ENCODE measurements at places on chromosomes 5 and 9.

- no peak for DNase-seq
These were observed 301.3 kb upstream of the IRX4 start for GRCh38 chr5:2184026-2184366.

DNA sequence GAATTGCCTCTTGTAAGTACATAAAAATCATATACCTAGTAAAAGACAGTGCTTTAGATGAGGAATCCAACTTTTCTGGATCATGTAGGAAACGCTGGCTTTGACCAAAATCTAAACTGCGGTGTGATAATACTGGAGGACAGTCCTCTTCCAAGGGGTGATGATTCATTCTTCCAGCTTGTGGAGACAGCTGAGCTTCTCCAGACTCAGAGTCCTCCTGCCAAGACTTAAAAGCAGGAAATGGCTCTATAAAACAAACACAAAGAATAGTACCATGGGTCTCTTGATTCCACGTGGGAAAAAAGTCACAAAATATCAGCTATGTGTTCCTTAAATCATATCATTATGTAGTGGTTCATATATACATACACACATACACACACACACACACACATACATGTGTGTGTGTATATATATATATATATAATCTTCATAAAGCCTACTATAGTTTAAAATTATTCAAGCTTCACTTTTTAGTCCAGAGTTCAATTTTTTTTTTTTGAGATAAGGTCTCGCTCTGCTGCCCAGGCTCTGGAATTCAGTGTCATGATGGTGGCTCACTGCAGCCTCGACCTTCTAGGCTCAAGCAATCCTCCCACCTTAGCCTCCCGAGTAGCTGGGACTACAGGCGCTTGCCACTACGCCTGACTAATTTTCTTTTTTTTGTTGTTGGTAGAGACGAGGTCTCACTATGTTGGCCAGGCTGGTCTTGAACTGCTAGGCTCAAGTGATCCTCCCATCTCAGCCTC, 65.0 kb downstream of the PKD2L2 start:
- DNase-seq: no peak

GRCh38 chr5:80181618-80182211, 74.1 kb downstream of the SERINC5 start:
- no peak for DNase-seq

- no peak for DNase-seq
These were observed 730 bp upstream of the GZMA start for GRCh38 chr5:55101556-55102276.

DNA sequence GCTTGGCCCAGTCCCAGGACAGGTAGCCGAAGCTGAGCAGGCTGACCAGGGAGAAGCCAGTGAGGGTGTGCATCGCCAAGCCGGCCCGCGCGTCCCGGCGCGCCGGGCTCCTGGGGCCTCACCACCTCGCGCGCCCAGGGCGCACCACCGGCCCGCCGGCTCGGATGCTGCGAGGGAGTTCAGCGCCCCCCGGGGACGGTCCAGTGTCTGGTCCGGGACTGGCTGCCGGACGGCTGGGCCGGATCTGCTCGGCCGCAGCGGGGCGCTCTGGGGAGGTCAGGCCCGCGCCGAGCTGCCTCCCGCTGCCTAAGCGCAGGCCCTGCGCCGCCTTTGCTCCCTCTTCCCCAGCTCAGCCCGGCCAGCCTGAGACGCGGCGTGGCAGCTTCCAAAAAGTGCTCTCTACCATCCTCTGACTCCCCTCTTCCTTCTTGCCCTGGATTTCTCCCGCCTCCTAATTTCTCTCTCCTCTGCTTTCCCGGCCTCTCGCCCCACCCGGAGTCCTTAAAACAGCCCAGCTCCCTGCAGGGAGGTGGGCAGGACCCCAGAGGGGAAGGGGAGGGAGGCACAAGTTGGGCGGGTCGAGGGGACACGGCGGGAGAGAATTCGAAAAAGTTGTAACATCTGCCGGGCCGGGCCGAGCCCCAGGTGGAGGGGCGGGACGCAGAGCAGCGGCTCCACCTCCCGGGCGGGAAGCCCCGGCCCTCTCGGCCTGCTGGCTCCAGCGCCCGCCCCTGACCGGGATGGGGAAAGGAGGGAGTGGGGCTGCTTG, at the start of gene ARSI:
Gene ARSI (minus strand): TSS at position 605 of the 769 bp plus-strand sequence. CDS start 532 bp downstream, at position 73.
- no peak for DNase-seq

- DNase-seq: no peak
These were observed 2.3 kb upstream of the ST8SIA4 start for GRCh38 chr5:100905259-100905914.

GRCh38 chr5:112210430-112211005, 208.6 kb downstream of the EPB41L4A start:
- DNase-seq: peak; percentile 9

- no peak for DNase-seq
These were observed 49.9 kb downstream of the COL15A1 start for GRCh38 chr9:98993570-98993945.

- peak; percentile 47 for DNase-seq
These were observed 11.7 kb upstream of the OR13D1 start for GRCh38 chr9:104682642-104683041.

DNA sequence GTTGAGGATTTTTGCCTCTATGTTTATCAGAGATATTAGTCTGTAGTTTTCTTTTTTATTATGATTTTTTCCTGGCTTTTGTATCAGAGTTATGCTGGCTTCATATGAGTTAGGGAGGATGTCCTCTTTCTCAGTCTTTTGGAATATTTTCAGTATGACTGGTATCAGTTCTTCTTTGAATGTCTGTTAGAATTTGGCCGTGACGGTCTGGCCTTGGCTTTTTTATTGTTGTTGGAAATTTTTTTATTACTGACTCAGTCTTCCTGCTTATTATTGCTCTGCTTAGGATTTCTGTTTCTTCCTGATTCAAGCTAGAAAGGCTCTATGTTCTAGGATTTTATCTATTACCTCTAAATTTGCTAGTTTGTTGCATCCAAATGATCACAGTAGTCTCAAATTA, 421.9 kb downstream of the CDH10 start:
- no peak for DNase-seq

- peak; percentile 51 for DNase-seq
These were observed at the start of gene HEXB for GRCh38 chr5:74684900-74685851. TSS of gene HEXB (plus strand) at chr5:74685233. CDS start at chr5:74685261, 28 bp downstream.

GRCh38 chr9:70390933-70391341, 23.5 kb downstream of the KLF9 start:
- no peak for DNase-seq

DNA sequence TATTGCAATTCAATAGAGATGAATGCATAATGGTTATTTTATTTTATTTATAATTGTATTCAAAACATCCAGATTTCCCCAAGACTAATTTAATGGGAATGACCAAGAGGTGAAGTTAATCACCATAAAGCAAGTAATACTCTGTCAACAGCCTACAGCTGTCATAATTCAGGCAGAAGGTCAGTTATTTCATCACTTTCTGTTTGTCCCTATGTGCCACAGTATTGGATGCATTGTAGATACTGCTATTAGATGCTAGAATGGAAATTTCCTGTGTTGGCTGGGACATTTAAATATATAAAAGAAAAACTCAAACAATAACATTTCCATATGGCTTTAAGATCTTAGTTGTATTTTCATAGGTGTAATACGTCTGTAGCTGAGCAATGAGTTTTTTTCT, 56.7 kb upstream of the MINAR2 start:
- no peak for DNase-seq
